ENCODE measurements at places on chromosomes 5 and 9.

GRCh38 chr5:73969195-73970036 is 343.4 kb downstream of the ARHGEF28 start:
- no peak for DNase-seq

DNA sequence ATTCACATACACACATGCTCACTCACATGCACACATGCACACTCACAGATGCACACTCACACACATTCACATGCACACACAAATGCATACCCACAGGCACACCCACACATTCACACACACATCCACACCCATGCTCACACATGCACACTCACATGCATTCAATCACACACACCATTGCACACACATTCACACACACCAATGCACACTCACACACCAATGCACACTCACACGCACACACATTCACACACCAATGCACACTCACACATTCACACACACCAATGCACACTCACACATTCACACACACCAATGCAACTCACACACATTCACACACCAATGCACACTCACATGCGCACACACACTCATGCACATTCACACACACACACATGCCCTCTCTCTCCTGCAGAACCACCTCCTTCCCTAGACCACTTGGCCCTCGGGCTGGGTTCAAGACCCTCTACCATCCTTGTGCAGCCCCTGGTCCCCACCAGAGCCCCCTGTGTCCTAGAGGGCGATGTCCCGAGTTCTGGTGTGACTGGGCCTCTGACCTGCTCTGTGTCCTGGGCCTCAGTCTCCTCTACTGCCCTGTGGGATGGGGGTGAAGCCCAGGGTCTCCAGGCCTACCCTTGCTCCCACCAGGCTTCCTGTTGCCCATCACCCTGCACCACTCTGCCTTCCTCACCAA is 139.0 kb downstream of the OLFM1 start:
- peak; percentile 12 for DNase-seq

- peak; percentile 66 for DNase-seq
Measured at GRCh38 chr5:1175015-1175414, 26.4 kb upstream of the SLC6A19 start.

DNA sequence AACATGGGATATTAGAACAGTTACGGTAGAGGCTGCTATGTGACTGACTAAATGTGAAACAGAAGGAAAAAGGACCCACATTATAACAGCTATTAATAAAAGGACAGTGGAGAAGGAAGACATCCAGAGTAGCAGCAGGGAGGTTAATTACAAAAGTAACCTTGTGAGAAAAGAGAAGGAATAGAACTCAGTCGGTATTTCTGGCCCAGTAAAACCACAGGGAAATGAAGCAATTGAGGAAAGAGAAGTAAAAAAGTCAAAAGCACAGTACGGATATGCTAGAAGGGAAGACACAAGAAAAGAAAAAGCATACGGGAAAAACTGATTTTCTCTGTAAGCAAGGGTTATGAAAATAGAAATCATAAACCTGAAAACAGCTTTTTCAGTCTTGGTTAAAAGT is 164.7 kb downstream of the RFX3 start:
- DNase-seq: no peak

DNA sequence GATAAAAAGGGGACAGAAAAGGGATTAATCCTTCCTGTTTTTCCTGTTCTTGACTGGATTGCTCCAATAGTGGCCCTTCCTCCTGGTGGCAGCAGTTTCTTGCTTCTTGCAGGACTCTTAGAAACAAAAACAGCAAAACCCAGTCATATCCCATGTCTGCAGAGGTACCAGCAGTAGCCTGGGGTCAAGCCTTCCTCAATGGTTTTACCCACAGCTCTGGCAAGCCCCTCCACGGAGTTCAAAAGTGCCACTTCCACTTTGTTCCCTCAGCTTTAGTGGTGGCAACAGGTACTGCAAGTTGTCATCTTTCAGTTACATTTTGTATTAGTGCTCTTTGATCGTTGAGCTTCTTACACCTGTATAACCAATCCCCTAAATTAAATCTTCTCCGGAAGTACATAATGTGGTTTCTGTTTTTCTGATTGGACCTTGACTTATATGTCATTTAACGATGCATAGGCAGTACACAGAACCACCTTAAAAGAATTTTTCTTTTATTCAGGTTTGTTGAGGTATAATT is 8.7 kb upstream of the RANBP6 start:
- no peak for DNase-seq

DNA sequence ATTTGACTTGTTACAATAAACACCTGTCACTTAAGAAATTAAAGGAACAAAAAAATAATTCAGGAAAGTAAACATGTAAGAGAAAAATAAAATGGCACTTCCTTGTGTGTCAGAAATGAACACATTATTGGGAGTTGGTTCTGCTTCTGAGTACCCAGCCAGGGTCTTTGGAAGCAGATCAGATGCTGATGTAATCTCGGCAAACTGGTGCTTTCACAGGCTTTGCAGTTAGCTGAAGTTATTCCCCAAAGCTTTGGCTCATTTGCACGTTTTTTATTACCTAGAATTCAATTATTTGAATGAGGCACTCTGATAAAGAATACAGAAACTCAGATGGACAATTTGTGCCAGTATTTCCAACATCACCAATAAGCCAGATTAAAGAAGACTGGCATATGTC is 10.9 kb downstream of the CDH18 start:
- DNase-seq: no peak

DNA sequence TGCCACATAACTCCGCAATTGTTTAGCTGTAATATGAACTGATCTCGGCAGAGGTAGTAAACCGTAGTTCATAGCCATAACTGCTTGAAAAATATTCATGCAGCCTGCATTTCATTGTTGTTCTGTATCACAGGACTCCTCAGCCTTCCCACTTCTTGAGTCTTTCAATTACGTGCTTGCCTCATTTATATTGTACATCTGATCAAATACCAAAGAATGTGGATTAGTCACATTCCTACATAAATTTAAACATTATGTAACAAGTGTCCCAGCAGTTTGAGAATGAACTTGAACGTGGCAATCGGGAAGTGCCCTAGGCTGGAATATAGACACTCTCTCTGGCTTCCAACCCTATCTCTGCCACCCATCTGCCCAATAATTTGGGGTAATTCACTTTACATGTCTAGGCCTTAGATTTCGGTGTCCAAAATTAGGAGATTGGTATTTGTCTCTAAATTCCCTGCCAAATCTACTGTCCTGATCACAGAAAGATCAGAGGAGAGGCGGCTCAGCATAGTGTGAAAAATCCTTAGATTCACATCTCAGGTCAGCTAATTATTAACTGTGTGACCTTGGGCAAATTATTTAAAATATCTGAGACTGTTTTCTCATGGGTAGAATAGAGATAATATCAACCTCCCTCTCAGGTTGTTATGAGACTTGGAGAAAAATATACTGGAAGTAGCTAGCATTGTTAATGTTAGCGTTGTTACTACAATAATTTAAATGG is 215.1 kb upstream of the RFX3 start:
- no peak for DNase-seq

GRCh38 chr5:75678155-75678554 is 39.1 kb downstream of the POC5 start:
- DNase-seq: no peak

- DNase-seq: peak; percentile 92
Measured at GRCh38 chr5:81232464-81233079, 550 bp upstream of the CKMT2 start.

- no peak for DNase-seq
Measured at GRCh38 chr9:89706086-89706485, 101.3 kb downstream of the GADD45G start.

DNA sequence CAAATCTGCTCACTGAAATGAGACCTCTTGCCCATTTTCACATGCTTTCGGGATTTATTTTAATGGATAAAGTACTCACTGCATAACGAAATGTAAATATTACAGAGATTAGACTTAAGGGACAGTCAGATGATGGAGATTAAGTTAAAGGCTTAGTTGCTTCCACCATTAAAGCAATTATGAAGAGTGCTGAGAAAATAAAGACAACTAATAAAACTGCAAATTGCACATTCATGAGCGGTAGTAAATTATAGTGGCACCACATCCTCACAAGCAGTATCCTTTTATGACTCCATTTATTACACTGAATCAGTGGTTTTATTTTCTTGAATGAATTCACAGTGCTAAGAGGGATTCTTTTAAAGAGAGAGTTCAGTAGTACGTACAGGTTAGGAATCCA is 76.2 kb upstream of the TMED7 start:
- DNase-seq: no peak

DNA sequence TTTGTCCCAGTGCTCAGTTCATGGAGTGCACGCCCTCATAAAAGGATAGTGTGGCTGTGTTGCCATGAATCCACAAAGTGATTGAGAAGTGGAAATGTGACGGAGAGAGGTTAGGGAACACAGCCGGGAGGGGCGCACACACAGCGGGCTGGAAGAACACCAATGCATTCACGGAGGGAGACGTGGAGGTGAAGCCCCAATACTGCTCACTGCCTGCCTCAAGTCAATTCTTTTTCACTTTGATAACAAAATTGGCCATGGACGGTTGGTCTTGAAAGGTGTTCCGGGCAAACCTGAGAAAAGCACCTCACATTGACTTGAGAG is 424.1 kb downstream of the MED10 start:
- no peak for DNase-seq

DNA sequence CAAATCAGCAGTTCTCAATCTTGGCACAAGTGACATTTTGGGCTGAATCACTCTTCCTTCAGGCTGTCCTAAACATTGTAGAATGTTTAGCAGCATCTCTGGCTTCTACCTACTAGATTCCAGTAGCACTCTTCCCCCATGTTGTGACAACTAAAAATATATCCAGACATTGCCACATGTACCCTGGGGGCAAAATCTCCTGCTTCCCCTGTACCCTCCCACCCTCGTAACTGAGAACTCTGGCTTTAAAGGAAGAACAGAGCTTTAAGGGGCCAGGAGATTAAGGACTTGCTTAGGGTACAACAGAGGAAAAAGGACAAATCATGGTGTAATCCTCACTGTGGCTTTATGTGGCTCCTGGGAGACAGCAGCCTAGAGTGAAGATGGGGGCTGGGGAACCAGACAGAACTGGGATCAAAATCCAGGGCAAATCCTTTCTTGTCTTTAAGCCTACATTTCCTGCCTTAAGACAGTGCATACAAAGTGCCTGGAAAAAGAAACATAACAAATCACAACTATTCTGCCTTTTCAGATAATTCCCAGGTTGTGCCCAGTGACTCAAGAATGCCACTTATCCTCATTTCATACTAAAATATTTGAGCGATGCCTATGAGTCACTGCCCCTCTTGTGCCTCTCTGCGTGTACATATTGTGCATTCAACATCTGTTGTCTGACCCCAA is 109.3 kb downstream of the DAPK1 start:
- no peak for DNase-seq

- DNase-seq: no peak
Measured at GRCh38 chr5:31021181-31021624, 172.3 kb upstream of the CDH6 start.

GRCh38 chr5:133936651-133937015 is 31.8 kb downstream of the C5orf15 start:
- DNase-seq: peak; percentile 26

- no peak for DNase-seq
Measured at GRCh38 chr9:123722378-123722777, 207.5 kb downstream of the DENND1A start.

DNA sequence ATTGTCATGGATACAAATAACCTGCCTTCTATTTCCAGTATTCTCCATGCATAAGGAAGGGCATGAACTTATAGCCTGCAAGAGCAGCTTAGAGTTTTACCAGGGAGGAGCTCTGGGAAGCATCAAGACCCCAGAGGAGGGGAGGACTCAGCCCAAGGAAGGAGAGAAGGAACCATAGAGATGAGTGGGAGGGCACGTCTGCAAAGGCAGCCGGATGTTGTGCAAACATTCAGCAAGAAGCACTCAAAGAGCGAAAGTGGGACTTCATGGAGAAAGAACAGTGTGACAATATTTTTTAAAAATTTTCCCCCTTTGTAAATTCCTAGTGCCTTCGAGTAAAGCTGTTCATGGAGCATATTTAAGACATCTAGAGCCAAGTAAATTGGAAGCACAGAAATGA is 270.1 kb upstream of the PTGER4 start:
- no peak for DNase-seq

DNA sequence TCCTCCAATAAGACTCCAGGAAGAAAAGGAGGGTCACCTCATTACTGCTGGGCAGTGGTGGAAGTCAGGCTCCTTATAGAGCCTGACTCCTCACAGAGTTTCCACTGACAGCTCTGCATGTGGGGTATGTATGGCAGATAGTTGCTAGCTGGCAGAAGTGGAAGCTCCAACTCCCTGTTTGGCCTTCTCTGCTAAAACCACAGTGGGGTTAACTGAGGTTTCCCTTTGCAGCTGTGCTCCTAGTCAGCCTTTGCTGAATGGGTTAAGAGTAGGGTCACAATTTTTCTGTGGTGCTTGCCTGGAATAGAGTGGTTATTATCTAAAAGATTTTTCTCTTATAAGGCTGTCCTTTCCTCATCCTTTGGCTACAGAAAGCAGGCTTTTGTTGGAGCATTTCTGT is 327.5 kb downstream of the FBXL17 start:
- DNase-seq: no peak

DNA sequence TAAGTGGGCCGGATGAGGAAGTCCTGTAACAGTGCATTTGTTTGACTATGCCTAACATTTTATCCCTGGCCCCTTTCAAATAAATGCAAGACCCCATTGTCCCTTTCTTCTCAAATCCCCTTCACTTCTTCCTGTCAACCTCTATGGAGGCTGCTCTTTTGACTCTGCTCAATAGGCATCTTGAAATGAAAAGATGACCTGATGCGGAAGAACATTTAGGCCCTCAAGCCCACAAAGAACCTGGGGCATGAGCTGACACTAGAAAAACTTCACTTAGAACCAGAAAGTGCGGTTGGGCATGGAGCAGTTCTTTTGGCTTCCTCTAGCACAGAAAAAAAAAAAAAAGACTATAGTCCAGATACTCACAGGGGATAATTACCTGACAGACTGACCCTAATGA is 1434.7 kb upstream of the WWC1 start:
- DNase-seq: no peak

DNA sequence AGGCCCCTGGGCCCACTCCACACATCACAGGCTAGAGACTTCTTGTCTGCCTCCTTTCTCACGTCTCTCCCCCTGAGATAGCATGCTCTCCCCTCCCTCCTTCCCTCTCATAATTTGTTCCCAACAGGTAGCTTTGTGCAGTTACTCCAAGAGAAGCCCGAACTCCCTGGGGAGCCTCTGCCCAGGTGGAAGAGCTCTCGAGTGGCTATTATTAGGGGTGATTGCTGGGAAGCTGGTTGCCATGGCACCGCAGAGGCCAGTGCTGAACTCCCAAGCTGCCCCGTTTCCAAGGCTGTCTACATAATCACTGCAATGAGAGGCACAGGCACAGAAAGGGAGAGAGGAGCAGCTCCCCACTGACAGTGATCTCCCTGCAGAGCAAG is 104.7 kb upstream of the GPR151 start:
- DNase-seq: no peak

DNA sequence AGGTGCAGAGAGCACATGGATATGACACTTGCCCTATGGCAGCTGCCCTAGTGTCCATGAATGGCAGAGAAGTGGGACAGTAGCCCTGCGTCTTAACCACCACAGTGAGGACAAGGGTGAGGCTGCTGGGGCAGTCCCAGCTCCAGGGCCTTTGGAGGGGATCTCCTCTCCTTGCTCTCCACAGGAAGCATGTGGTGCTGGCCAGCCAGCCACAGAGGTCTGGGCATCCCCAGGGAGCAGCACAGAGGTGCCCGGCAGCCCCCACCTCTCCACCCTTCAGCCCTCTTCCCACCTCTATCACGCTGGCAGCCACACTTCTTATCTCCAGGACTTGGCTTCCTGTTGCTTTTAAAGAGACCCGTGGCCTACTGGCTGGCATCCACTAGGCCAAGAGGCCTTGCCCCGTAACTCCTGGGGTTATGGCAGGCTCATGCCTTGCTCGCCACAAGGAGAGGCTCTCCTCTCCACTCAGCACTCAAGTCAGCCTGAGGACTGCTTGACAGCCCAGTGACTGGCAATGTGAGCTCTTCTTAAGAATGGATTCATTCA is 21.9 kb downstream of the CSF2 start:
- no peak for DNase-seq

Data from aorta (tissue), 5 donors.